ENCODE measurements at places on chromosomes 1 and 21.
A peak's percentile ranks its signal among the peaks of the same experiment; 100 is the strongest.

- DNase-seq = no peak
Measured at GRCh38 chr1:42739753-42740700, at the start of gene CLDN19. Gene CLDN19, minus strand, starts transcription at chr1:42740236. Its CDS starts 173 bp downstream, at chr1:42740063.

DNA sequence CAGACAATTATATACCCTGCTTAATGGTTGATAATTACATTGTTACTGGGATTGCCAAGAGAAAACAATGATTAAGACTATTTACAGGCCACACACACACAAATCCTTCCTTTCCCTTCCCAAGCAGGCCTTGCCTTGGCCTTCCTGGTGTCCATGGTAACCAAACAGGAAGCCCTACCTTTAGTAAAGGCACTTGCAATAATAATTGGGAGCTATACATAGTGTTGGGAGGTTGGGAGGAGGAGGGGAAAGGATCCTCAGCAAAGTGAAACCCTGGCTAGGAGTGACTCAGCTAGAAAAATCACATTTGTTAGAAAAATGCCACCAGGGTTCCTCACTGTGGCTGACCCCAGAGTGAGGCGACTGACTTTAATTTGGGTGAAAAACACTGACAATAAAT is 122.3 kb upstream of the ADAR start:
- DNase-seq = no peak

GRCh38 chr1:51961231-51961630 is 29.3 kb downstream of the RAB3B start:
- DNase-seq = no peak

GRCh38 chr21:44394733-44395132 is 41.3 kb downstream of the TRPM2 start:
- no peak for DNase-seq

- DNase-seq = no peak
Measured at GRCh38 chr1:170791941-170792340, 128.0 kb downstream of the PRRX1 start.

DNA sequence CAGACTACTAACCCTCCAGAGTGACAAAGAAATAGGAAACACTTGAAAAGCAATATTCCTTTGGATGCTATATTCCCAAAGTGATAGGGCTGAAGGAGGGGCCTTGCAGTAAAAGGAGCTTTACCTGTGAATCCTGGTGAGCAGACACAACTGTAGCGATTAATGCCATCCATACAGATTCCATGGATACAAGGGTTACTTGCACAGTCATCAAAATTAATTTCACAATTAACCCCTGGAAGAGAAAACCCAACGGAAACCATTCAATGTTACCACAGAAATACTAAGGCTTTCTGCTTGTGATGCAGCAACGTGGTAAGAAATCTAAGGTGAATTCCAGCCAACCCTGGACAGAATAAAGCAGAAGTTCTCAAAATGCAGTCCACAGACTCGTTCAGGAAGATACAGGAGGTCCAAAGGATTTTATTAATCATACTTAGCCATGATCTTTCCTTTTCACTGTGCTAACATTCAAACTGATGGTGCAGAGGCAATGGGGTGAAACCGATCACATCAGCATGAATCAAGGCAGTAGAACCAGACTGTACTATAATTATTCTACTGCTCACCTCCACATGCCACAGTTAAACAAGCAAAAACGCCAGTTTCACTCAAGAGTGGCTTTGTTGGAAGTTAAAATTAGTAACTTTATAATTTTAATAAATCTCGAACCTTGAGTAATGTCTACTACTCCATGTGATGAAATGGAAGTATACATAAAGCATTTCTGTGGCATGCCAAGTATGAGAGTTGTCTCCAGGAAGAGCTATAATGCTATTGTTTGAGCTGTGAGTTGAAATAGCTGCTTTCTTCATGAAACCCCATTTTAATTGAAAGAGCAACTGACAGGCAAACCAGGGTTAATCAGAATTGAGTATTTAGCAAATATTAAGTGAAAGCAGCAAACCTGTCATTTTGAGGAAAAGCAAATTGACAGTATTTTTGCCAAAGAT is 63.2 kb upstream of the ADAM30 start:
- DNase-seq = no peak

DNA sequence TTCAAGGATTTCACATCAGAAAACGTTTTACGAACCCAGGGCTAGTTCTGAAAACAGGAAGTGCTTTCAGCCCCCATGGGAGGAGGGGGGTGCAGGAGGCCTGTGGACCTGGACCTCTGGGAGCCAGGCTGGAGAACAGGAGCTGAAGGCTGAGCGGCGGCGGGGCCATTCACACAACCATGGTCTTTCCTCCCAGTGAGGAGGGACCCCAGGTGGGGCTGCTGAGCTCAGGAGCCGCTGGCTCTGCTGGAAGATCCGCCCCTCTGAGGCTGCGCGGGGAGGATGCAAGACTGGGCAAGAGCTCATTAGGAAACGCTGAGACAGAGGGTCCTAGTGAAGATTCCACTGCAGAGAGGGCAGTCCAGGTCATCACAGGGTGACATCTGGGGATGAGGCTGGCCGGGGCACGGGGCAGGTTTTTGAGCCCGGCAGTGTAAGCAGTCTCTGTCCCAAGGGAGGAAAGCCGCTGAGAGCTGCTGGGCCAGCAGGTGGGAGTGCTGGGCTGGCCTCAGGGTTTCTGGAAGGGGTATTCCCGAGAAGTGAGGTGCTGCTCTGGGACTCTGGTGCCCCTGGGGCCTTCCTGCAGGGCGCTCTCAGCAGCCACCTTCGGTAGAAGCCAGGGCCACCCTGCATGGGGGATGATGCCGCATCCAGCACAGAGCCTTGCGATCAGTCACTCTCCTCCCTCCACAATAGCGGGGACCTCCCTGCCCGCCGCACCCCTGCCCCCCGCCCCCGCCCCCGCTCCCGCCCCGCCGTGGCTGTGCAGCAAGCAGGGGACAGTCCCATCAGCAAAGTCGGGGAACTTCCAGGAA is 7.5 kb downstream of the MX2 start:
- DNase-seq = no peak

DNA sequence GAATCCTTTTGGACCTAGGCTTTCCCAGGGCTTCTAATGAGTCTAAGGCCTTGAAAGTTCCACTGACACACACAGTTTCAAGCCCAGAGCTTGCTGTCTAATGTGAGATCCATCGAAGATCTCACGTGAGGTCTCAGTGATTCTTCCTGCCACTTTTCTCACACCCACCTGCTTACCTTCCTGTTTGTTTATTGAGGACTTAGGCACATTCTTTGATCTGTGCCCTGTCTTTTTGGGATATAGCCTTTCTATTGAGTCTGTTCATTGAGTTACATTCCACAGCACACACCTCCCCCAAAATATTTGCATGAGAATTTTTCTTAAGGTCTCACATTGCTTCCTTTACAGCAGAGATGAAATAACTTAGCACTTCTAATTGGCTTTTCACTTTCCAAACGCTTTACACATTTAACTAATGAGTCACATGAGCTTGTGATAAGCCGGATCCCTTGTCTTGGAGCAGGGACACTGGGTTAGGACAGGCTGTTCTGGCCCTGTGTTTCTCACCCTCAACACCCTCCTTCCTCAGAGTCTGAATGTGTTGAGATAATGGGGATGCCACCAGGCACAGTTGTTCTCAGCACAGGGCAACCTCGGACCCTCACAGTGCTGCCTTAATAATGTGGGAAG is 288.3 kb downstream of the TM2D1 start:
- DNase-seq = no peak

- no peak for DNase-seq
Measured at GRCh38 chr1:34712007-34712688, 42.7 kb upstream of the GJB5 start.

DNA sequence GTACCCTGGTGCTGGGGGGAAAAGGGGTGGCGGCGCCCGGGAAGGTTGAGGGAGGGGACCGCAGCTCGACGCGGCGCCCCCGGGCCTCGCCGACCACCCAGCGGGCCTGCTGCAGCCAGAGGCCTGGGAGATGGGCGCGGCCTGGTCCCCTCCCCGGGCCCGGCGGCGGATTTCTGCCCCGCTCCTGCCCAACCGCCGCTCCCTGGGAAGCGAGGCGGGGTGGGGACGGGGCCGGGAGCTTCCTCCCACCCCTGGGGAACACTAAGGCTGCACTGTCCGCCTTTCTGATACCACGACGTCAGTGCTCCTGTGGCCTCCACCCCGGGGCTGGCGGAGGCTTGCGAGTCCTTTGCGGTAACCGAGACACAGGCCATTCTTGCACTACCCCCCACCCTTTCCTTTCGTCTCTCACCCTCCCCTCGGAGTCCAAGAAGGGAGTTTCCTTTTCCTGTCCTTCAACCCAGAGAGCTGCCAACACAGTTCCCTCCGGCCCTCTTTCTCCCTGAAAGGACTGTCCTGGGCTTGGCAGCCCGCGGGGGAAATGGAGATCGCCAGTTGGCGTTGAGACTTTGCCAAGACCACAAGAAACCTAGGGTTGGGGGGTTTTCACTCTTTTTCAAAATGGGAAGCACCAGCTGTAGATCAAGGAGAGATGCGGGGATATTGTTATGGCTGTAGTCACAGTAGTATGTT is 742 bp downstream of the SH3GLB1 start:
- peak; percentile 39 for DNase-seq

- DNase-seq = no peak
Measured at GRCh38 chr1:91015794-91016550, 5.9 kb downstream of the ZNF644 start.
